ENCODE measurements at places on chromosomes 4 and X. TPM values are rescaled to one million over a fixed set of nuclear protein-coding genes. Genes with fewer than 3 reads are reported as not detected.

Gene SMC1A
- 126 TPM for total RNA-seq

Gene SYN1
- 0.38 TPM for total RNA-seq

Gene HPSE
- 0.22 TPM for total RNA-seq

Gene CORIN
- total RNA-seq = 0.31 TPM

Gene GYPB
- 41.8 TPM for total RNA-seq

Gene ADGRG4
- total RNA-seq = not detected

Gene PRDM8
- total RNA-seq = 0.07 TPM

Gene IL13RA2
- total RNA-seq = not detected

Gene CENPE
- total RNA-seq = 38.8 TPM

Gene ASMTL
- 18.0 TPM for total RNA-seq

Gene WAS
- 15.7 TPM for total RNA-seq

Gene DUSP9
- 14.1 TPM for total RNA-seq

Gene ALB
- total RNA-seq = 24.2 TPM

Gene IKBKG
- total RNA-seq = 51.8 TPM

Gene F11
- total RNA-seq = not detected
